Stimulated activated CD4-positive, alpha-beta T cell treated with anti-CD3 and anti-CD28 coated beads, Interleukin-1b, Interleukin-23, amount 100 ng/mL, for 48 hours (primary cell): ENCODE measurements at places on chromosomes 11 and 22.

- DNase-seq = no peak
Observed at GRCh38 chr11:9858822-9859221, 194.9 kb downstream of the SWAP70 start.

DNA sequence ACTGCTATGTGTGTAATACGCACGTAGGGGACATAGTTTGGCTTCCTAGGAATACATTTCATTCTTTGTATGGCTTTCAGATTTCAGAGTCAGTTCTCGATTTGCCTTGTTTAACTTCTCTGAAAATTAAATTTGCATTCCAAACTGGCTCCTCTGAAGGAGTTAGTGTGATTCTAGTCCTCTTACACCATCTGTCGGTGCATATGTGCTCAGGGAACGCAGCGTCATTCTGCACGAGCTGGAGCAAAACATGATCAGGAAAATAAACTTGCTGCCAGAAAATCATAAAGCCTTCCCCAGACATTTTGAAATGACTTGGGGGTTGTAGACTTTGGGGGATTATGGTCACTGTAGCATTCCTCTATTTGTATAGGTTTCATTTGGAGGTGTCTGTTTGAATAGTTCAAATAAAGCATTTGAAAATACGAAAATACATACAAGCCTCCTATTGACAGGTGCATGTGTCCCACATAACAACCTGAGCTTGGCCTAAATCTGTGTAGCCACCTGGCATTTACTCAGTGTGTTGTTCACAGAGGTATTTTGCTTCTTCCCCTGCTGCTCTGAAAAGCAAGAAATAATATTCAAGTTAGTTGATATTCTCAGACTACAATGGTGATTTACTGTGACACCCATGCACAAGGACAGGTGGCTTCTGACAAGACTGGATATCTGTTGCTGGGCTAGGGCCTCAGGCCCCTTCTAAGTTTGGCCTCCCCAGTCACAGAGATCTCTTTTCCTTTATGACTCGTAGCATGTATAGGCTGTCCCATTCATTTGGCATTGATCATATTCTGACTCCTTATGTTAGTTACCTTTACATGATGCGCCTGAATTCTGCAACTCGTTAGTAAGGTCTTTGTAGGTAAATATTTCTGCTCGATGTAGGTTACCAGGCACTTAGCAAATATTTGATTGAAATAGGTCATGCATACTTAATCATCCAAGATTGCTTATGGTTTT lies 81.6 kb upstream of the SORL1-AS1 start:
- DNase-seq = no peak

GRCh38 chr11:17985517-17985916 lies 27.3 kb downstream of the SERGEF start:
- DNase-seq = no peak

DNA sequence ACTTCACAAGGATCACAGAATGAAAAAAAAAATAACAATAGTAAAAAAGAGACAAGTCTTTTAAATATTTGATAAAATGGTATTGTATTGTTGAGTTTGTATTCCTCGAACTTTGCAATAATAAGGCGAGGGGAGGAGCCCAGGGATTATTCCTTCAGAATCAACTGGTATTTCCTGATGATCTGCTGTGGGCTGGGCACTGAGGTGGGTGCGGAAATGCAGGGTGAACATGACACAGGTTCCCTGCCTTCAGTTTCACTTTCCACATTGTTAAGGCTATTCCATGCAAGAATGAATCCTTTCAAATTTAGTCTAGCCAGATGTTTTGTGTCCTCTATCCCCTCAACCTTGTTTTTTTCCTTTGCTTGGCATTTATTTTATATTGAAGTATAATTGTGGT lies 2.1 kb upstream of the EIF3M start:
- no peak for DNase-seq

GRCh38 chr11:8276528-8276927 lies 12.8 kb upstream of the LMO1 start:
- no peak for DNase-seq

GRCh38 chr11:91243630-91244029 lies 981.0 kb upstream of the FAT3 start:
- no peak for DNase-seq

DNA sequence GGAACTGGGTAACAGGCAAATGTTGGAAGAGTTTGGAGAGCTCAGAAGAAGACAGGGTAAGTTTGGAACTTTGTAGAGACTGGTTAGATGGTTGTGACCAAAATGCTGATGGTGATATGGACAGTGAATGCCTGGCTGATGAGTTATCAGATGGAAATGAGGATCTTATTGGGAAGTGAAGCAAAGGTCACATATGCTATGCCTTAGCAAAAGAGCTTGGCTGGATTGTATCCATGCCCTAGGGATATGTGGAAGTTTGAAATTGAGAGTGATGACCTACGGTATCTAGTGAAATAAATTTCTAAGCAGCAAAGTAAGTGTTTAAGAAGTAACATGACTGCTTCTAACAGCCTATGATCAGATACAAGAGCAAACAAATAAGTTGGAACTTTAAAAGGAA lies 17.8 kb downstream of the BBOX1 start:
- no peak for DNase-seq

GRCh38 chr11:28674433-28675103 lies 566.4 kb downstream of the METTL15 start:
- no peak for DNase-seq

- DNase-seq = no peak
Observed at GRCh38 chr22:23722160-23722559, 28.8 kb downstream of the ZNF70 start.

DNA sequence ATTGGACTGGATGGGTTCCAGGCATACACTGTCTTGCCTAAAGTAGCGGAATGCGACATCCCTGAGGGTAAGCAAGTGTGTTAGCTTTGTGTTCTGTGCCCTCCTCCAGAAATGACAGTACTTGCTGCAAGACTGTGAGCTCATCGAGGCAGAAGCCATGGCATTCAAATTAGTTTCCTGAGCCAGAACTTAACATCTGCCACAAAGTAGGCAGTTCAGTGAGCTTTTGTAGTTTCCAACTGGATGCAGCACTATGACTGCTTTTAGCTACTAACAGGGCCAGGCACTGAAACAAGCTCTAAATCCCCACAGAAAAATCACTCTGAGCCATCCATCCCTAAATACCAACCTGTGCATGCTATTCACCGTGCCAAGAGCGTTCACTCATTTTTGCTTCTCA lies 1.2 kb upstream of the FAR1 start:
- DNase-seq = no peak

DNA sequence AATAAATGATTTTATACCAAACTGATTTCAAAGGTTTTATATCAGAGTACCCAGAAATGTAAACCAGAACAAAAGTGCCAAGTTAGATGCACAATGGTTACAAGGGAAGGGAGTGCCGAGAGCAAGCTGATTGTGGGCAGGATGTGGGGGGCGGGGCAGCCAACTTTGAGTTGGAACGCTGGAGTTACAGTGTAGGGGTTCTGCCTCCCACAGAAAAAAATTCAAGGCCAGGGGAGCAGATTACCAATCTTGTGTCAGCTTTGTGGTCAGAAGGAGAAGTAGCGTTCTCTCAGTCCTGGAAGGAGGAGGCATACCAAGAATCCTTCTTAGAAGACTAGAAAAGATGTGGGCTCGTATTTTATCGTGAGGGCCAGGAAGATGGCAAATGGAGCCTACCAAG lies 15.9 kb upstream of the POU2AF2 start:
- DNase-seq = no peak

DNA sequence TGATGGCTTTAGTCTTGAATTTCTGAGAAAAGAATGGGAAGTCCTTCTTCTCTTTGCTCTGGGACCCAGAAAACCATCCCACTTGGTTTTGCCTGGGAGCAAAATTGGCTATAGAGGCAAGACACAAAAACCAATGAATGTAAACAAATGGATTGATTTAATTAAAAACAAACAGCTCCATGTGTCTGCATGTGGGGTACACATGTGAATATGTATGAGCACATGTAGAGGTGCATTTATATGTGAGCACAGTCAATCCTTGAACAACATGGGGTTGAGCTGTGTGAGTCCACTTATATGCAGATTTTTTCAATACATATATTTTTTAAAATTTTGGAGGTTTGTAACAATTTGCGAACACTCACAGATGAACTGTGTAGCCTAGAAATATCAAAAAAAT lies 87.2 kb downstream of the CCDC81 start:
- no peak for DNase-seq

- DNase-seq = no peak
Observed at GRCh38 chr11:133943950-133944698, 12.6 kb downstream of the IGSF9B start.

DNA sequence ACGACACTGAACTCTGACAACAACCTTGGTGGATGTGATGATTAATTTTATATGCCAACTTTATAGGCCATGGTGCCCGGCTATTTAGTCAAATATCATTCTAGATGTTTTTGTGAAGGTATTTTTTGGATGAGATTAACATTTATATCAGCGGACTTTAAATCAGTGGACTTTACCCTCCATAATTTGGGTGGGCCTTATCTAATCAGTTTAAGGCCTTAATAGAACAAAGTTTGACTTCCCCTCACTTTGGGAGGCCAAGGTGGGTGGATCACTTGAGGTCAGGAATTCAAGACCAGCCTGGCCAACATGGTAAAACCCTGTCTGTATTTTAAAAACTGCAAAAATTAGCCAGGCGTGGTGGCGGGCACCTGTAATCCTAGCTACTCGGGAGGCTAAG lies 4.0 kb downstream of the PRCP start:
- no peak for DNase-seq

DNA sequence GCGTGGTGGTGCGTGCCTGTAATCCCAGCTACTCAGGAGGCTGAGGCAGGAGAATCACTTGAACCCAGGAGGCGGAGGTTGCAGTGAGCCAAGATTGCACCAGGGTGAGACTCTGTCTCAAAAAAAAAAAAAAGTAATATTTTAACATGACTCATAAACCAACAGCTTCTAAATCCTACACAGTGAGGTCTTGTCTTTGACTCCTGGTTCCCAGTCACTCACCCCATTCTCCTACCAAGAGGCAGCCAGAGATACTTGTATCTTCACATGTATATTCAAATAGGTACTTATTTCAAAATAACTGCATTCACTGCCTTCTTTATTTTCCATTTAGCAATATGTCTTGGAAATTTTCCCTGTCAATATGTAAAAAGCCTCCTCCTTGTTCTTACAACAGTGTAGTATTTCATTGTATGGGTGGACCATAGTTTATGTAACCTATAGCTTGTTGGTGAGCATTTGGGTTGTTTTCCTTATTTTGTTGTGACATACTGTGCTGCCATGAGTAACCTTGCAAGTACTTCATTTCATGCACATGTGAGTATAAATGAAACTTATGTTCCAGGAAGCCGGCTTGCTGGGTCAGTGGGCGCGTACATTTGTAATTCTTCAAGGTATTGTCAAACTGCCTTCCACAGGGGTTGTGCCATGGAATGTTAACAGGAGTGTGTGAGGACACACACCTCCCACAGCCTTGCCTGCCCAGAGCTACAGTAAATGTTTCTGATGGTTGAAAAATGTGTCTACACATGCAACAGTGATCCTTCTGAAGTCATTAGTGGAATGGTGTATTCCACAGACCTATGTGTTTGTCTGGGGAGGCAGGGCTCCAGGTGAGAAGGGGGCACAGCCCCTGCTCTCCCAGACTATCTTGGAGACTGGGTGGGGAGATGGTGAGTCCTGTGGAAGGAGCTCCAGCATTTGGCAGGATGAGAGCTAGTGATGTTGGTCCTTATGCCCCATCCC lies 47.9 kb downstream of the OSBP2 start:
- DNase-seq = peak; percentile 58

DNA sequence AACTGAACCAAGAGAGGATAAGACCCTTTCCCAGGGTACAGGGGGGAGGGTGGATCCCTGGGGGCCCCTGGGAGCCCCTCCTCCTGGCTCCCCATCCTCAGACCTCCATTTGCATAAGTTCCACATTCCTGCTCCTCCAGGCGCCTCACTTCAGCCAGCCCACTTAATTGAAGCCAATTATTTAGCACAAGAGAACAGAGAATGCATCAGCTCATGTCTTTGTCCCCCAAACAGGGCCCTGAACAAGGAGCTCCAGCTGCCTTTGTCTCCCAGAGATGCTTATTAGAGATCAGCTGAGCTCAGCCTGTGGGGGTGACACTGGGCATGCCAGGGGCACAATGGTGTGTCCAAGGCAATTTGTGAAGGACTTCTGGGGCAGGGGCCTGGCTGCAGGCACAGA lies 89.9 kb upstream of the PRDM11 start:
- no peak for DNase-seq

- no peak for DNase-seq
Observed at GRCh38 chr11:119362741-119363080, 16.2 kb upstream of the MFRP start.

- no peak for DNase-seq
Observed at GRCh38 chr11:105401269-105401809, 208.5 kb upstream of the GRIA4 start.

DNA sequence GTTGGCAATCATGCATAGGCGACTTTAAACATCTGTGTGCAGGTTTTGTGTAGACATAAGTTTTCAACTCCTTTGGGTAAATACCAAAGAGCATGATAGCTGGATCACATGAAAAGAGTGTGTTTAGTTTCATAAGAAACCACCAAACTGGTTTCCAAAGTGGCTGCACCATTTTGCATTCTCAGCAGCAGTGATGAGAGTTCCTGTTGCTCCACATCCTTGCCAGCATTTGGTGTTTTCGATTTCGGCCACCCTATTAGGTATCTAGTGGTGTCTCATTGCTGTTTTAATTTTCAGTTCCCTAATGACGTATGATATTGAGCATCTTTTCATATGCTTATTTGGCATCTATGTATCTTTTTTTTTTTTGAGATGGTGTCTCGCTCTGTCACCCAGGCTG lies 62.8 kb upstream of the CCND1 start:
- DNase-seq = no peak

DNA sequence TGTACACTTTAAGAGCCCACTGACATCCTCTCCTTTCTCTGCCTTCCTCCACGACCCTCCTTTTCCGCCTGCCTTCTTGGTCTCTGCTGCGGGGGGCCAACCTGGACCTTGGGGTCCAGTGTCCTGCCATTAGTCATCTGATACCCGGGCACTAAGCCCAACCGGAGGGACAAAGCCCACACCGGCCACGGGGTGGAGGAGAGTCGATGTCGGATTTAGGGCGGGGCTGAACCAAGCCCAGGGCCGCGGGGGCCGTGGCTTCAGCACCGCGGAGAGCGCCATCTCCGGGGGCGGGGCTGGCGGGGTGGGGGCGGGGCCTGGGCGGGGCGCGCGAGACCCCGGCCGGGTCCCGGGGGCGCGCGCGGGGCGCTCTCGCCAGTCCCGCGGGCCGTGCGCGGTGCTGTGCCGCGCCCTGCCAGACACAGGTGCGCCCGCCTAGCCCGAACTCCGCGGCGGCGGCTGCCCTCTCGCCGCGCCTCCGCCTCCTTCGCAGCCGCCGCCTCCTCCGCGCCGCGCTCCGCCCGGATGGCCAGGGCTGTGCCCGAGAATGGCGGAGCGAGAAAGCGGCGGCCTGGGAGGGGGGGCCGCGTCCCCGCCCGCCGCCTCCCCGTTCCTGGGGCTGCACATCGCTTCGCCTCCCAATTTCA lies at the start of gene MAPK8IP1:
Gene MAPK8IP1 (plus strand): TSS at position 378 of the 647 bp plus-strand sequence. CDS start 170 bp downstream, at position 548.
- DNase-seq = peak; percentile 28

- DNase-seq = no peak
Observed at GRCh38 chr11:295351-296170, 3.8 kb downstream of the IFITM5 start.

DNA sequence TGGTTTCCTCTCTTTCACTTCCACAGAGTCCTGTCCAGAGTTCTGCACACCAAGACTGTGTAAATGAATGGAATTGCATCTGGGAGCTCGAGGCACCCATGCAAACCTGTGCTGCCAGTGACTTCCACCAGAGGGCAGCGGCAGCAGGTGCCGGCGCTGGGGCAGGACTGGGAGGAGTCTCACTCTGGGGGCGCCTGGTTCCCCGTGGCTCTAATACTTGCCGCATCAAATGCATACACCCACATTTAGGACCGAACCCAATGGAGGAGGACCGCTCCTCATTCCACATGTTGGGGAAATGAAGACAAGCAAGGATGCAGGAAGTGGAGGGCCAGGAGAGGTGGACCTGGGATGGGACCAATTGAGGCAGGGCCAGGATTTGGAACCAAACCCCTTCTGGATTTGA lies 1.1 kb upstream of the CD6 start:
- peak; percentile 84 for DNase-seq
